ENCODE measurements at places on chromosomes 3 and 15.

DNA sequence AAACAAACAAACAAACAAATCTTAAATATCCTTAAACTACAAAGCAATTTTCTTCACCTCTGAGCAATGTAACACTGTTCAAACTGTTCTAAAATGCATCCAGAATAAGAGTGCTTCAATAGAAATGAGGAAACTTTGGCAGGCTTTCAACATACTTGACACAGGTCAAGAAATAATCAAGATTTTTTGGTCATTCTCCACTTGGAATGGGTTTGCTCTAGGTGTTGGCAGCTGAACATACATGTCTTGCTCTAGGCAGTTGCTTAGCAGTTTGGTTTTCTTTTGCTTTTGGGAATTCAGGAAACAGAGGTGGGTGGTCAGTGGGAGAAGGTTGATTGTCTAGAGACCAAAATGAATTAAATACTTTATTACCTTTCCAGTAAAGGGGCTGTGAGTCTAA is 1.4 kb upstream of the LRRC3B start:
- DNase-seq, result no peak

DNA sequence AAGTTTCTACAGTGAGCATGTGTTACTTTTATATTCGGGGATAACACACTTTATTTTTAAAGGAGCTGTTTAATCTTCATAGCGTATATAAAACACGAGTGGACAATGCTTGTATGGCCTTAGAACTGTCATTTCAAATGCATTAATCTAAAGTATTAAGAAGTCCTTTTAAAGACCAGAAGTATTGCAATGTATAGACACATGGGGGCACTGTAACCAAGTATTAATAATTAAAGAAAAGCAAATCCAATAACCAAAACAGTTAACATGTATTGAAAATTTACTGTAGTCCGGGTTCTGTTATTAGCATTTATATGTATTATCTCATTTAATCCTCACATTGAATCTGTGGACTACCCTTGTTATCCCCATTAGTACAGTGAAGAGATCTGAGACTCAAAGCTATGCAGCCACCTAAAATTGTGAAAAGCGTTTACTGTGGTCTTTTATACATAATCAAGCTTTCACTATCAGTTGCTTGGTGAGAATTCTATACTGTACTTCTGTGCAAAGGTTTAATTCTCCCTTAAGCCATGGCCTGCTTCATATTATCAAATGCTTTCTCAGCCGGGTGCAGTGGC is 10.1 kb downstream of the ARL14 start:
- DNase-seq, result no peak

DNA sequence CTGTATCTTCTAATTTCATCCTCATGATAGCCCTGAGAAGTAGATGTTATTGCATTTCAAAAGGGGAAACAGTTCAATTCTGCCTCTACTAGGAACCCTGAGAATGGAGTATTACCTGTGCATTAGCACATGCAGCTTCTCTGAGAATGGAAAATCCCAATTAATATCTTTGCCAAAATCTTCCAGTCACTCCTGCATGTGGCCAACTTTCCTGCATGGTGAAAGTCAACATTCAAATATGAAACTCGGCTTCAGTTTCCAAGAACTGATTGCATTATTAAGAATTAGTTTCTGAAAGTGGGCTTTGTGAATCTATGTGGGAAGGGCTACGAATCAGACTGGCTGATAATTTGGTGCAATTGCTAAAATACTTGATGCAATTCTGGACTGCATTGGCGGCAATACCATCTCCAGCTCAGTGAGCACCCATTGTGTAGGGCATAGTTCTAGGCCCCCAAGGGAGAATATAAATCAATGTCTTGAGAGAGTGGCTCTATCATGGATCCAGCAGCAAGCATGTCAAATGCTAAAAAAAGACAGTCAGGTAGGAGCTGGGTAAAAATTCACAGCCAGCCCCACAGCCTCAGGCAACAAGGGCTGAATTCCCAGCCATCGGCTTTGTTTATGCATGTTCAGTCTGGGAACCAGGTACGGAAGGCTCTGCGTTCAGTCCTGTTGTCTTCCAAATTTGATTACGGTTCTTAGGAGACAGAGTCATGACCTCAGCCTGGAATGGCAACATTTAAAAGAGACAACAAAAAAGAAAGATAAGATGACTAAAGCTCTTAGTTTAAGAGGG is 18.8 kb upstream of the BCL6 start:
- no peak for DNase-seq

DNA sequence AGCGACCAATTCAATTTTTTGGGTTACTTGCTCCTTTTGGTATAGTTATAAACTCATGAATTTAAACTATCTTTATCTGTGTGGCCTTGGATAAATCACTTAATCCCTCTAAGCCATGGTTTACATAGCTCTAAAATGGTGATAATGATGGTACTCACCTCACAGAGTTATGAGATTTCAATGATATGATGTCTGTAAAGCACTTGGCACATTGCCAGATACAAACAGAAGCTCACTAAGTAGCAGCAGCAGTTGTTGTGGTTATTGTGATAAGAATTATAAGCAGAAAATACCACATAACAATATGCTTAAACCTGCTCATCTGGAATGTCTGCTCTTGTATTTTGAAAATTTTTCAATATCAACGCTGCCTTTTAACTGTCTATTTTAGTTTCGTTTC is 185.1 kb upstream of the SNTN start:
- DNase-seq, result no peak

DNA sequence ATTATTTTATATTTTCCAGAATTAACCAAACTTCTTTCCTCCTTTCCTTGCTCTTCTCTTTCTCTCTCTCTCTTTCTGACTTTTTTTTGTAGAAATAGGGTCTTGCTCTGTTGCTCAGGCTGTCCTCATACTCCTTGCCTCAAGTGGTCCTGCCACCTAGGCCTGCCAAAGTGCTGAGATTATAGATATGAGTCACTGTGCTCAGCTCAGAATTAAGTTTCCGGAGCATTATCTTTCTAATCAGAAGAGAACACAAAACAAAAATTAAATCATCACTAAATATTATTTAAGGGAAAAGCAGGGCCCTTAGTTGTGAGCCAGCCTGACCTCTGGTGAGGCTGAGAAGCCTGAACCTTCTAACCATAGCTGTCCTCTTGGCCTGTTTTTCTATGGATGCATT is 168.2 kb downstream of the SOX2 start:
- DNase-seq, result no peak
